Stimulated activated CD4-positive, alpha-beta T cell treated with anti-CD3 and anti-CD28 coated beads, Interleukin-2, amount 100 ng/mL, for 24 hours (primary cell): ENCODE measurements at places on chromosomes 6 and 20.

- no peak for DNase-seq
Measured at GRCh38 chr20:23773579-23773978, 22.8 kb upstream of the CST1 start.

GRCh38 chr6:42010185-42010891 is 40.0 kb upstream of the TAF8 start:
- DNase-seq, result no peak

GRCh38 chr20:60101201-60101890 is 143.1 kb downstream of the CDH26 start:
- no peak for DNase-seq

DNA sequence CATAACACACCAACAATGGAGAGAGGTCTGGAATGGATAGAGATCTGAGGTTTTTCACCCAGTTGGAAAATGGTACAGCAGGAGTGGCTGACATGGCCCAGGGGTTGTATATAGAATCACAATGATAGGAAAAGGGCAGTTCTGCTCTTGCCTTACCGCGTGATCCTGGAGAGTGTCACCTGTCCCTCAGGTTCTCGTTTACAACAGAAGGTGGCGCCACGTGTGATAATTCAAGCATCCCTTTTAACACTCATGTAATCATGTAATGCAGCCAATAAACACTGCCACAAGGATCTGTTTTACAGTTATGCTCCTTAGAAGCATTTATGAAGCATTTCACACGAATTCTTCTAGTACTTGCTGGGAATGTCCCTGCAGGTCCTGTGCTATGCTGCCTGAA is 12.9 kb upstream of the WFDC2 start:
- DNase-seq, result peak; percentile 47

DNA sequence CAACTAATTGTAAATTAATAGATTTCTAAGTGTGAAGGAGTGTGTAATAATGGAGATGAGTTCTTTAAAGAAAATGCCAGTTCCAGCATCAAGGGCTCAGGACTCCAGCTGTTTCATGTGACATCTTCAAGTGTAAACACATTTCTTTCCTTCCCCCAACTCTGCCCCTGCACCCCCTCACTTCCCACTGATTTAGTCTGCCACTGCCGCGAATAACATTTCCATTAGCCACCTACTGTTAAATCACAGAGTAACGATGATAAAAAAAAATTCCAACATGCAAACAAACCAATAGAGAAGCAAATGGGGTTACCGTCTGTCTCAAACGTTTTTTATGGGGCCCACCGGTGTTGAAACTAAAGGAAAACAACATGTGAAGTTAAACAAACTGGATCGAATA is 414.3 kb downstream of the SAMD5 start:
- no peak for DNase-seq

- no peak for DNase-seq
Measured at GRCh38 chr6:43211955-43212354, 17.3 kb downstream of the DNPH1 start.
